ENCODE measurements at places on chromosomes 6 and 20.

DNA sequence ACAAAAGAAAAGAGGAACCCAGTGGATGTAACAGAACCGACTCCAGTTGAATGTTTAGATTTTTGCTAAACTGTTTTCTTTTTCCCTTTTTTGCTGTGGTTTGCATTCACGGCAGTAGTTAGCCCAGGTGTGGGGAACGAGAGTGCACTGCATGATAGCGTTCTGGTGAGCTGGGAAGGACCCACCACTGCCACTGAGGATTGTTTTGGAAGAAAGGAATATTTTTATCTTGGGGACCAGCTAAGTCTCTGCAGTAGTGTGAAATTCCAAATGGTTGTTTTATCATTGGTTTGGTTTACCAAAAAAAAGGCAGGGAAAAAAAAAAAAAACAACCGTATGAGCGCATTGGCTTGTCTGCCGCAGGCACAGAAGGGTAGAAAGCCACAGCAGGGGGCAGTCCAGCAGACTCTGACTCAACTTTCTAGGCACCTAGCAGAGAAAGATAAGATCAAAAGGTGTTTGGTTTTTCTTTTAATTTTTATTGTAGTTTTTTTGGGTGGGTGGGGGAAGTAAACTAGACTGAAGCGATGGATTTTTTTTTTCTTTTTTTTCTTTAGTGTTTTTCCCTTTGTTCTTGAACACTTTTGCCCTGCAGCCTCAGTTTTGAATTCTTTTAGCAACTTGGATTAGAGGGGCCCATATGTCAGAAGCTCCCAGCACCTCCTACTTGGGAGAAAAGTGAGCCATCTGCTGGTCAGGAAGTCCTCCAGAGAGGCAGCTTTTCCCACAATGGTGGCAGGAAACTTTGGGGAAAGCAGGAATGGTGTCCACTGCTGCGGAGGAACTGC is 13.5 kb upstream of the RAB5IF start:
- DNase-seq: no peak

DNA sequence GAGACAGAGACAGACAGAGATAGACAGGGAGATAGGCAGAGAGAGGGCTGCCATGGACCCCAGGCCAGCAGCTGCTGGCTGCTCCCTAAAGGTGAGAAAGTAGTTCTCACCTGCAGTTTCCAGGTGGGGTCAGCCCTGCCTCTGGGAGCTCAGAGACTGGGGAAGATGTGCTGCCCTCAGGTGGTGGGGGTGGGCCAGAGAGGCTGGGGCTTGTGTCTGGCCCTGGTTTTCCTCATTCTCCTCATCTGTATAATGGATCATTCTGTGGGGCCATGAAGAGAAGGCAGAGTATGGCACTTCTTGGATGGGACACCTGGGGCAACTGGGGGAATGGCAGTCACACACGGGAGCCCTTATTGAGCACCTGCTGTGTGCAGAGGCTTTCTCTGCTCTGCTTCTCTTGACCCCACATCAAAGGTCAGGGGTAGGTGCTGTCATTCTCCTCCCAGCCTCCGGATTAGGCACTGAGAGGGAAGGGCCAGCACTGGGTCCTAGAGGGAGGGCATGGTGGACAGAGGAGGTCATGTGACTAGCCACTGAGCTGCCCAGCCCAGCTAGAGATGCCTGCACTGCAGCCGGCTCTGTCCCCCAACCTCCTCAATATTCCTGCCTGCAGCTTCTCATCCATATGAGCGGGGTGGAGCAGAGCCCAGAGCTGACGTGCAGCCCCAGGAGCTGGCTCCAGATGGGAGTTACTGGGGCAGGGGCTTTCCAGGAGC is 4.1 kb downstream of the ANGPT4 start:
- no peak for DNase-seq

DNA sequence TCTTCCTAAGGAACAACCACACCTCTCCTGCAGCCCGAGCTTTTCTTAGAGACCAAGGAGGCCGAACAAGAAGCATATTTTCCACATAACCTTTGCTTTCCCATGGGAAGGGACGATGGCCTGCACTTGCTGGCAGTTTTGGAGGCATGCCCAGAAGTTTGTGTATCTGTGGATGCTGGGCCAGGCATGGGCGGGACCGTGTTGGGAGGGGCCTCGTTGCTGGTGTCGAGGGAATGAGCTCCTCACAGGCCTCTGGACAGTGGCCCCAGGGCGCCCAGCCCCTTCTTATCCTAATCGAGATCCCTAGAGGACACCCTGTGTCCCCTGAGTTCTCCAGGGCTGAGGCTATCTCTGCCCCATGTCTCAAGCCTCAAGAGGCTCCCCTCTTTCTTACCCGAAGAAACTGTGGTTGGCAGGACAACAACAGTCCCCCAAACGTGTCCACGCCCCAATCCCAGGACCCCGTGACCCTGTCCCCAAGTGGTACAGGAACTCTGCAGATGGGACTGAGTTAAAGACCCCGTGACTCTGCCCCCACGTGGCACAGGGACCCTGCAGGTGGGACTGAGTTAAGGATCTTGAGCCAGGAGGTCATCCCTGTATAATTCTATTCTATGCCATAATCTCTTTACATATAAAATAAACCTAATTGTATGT is 99.5 kb upstream of the BHLHE23 start:
- DNase-seq: no peak

DNA sequence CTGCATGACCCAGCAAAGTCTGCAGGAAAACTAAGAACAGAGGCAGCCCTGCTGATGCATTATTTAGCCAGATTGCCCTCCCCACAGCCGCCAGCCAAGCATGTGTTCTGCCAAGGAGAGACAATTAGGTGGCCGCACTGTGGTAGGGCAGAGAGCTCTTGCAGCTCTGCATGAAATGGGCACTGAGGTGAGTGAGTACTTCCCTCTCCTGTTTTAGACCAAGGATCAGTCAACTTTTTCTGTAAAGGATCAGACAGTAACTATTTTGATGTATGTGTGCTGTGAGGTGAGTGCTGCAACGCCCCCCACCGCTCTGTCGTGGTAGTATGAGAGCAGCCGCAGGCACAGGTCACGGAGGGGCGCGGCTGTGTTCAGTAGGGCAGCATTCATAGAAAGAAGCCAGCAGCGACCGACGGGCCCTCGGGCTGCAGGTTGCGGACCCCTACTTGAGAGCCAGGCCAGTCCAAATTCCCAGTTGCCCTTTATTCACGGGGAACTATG is 23.8 kb upstream of the FAM50B start:
- peak; percentile 75 for DNase-seq

- DNase-seq: no peak
Observed at GRCh38 chr6:29734046-29735018, 11.1 kb downstream of the HLA-F start.

- DNase-seq: peak; percentile 76
Observed at GRCh38 chr20:23362392-23363256, 642 bp downstream of the GZF1 start.

- DNase-seq: peak; percentile 71
Observed at GRCh38 chr20:48283470-48284110, 498.3 kb upstream of the SULF2 start.

- no peak for DNase-seq
Observed at GRCh38 chr20:62287759-62288534, 14.8 kb upstream of the ADRM1 start.

DNA sequence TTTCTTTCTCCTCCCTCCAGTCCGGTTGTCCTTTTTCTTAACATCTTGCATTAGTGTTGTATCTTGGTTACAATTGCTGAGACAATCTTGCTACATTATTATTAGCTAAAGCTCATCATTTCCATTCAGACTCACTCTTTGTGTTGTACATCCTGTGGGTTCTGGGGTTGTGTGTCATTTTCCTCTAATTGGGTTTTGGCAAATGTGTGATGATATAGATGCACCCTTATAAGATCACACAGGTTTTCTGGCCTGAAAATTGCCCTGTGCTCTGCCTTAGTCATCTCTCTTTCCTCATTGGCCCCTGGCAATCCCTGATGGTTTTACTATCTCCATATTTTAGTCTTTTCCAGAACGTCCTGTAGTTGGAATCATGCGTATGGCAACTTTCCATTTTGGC is 60.1 kb downstream of the PPP1R14C start:
- no peak for DNase-seq

- no peak for DNase-seq
Observed at GRCh38 chr6:105094133-105094640, 85.6 kb downstream of the POPDC3 start.

DNA sequence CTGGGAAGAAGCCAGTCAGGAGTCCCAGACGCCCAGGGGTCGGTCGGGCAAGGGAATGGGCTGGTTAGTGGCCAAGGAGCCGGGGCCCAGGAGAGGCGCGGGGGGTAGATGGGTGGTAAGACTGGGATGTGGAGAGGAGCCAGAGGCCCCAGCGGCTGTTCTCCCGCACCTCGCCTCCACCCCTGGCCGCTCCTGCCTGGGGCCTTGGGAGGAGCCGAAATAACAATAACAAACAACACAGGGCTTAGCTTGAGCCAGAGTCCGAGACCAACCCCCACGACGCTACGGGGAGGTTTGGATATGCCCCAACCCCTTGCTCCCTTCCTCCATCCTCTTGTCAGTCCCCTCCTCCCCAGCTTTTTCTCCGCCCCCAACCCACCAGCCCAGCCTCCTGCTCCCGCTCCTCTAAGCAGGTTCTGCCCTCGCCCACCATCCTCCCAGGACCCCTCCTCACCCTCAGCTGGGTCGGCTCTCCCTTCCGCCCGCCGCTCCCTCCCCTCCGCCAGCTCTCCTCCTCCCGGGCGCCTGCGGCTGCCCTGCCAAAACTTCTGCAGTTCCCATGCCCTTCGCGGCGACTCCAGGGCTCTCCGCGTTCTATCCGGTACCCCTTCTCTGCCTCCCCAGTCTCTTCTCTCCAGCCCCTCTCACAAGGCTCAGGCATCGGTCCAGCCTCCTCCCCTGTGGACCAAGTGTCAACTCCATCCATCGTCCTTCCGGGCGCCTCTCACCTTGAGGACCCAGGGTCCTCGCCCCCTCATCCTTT is 1.1 kb downstream of the RNF39 start:
- DNase-seq: no peak

DNA sequence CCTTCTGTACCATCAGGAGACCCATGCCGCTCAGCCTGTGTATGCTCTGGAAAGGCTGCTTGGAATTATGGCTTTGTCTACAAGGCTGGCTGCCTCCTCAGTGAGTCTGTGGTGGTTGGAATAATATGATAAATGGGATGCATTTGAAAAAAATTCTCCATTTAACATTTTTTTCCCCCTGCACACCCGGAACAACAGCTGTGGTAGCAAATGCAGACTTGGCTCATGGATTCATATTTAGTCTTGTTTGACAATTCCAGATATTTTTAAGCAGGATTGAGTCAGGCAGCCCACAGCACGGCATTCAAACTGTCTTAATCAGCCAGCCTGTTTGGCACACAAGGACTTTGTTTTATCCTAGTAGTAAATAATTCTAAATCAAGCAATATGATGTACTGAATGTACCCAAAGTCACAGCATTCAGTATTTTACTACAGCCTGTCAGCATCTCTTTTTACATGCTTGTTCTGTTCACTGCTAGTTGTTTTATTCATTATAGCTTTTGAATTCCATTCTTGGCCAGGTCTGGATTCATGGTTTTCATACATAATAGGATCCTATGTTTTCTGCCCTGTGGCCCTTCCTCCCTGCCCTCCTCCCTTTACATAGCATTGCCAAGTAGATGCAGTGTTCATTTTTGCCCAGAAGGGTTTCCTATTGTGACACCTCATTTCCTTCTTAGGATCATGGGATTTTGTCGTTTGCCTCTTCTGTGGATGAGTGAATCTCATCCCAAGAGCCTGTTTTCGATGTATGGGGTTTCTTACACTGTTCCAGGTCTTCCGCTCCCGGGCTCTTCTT is 68.1 kb downstream of the LRRC1 start:
- no peak for DNase-seq

GRCh38 chr6:155120034-155120433 is 124.9 kb downstream of the TIAM2 start:
- no peak for DNase-seq

DNA sequence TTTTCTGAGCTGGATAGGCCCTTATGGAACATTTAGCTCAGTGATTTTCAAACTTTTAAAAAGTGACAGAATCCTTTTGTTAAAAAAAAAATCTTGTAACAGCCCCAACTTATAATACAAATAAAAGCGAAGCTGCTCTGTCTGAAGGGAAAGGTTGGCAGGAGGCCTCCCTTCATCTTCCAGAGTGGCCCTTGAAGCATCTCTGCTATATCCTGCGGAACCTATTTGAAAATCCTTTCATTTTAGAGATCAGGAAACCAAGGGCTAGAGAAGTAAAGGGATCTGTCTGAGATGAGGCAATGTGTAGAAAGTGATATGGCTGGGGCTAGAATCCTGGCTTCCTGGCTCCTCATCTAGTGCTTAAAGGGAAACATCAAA is 107.8 kb downstream of the UBE3D start:
- no peak for DNase-seq

GRCh38 chr20:50332491-50332980 is 141.9 kb downstream of the CEBPB start:
- no peak for DNase-seq

GRCh38 chr6:39086294-39086693 is 28.7 kb downstream of the SAYSD1 start:
- DNase-seq: no peak

GRCh38 chr20:23697947-23698346 is 9.1 kb upstream of the CST4 start:
- no peak for DNase-seq

DNA sequence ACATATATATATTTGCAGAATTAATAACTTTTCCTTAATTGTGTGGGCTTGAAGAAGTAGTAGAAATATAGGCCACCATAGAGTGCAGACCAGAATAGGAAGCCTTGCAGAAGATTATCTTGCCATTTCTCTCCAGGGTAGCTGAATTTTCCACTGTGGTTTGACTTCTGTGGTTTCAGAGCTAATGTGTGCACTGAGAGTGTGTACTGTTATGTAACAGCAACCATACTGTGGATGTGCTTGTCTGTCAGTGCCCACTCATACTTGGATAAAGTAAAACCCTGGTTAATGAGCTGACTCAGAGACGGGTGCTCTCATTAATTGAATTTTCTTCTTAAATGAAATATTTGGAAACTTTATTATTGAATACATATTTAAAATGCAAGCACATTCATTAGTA is 57.2 kb downstream of the CEP43 start:
- no peak for DNase-seq

DNA sequence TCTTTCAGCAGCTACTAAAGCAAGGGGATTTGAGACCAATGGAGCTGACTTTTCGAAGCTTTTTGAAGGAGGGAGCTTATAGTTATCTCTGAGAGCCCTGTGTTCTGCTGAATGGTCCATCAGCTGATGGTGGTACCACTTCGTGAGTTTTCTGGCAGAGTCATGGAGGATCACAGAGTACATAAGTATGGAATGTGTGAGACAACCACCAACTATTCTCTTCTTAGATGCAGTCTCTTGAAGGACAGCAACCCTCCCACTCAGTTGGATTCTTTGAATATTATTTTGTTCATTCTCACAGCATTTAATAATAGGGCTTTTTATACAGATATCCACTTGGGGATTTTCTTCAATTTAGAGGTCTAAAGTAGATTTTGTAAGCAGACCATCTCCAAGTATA is 75.3 kb downstream of the ELOVL2 start:
- no peak for DNase-seq

- no peak for DNase-seq
Observed at GRCh38 chr6:76708641-76709331, 636.3 kb upstream of the IMPG1 start.

GRCh38 chr20:57400821-57401564 is 9.8 kb downstream of the RBM38 start:
- DNase-seq: no peak

Measured in sciatic nerve (tissue), 2 donors.